Kasumi-1 (cell line): ENCODE measurements at places on chromosomes 3 and 15.

DNA sequence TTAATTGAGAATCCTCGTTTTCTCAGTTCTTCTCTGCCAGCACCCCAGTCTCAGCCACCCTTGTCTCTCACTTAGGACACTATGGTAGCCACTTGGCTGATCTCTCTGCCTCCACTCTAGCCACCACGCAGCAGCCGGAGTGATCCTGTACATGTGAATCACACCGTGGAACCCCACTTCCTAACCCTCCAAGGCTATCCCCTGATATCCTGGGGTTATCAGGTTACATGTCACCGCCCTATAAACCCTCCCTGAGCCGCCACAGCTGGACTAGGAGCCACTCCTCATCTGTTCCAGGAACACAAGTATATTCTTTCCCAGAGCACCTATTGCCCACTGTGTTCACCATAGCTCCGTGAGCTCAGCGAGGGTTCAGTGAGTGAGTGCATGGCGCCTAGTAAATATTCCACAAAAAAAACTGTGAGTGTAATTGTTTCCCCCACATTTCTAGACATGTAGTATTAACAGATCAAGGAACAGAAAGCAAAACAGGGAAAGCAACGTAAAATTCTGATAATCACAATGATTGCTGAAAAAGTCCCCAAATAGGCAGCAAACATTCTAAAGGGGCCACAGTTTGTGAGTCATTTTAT is 661 bp upstream of the PARP14 start:
- DNase-seq = no peak

DNA sequence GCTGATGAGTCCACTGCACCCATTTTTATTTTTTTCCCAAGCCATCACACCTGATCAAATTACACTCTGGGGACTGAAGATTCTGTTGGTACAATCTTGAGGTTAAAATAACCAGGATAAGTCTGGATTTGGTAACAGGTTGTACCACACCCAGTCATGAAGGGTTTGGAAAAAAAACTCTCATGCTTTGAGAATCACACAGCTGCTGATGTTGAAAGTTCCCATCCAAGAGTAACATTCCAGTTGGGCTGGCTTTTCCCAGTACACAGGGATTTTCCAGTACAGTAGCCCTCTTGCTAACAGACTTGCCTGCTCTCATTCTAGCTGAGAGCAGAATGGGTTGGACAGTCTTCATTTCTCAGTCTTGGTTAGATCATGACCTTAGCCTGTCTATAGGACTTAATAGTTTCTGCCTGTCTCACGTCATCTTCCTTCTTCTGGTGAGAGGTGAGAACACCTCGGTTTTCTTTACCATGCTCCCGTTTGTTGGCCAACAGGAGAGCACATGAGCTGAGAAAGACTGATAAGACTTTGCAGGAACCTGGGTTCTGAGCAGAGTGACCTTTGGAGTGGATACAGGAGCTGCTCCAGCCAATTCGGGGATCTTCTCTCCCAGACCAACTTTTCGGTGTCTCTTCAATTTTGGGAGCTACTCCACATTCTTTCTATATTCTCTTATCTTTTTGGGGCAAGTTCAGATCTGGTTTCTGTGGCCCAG is 300.1 kb upstream of the LYSMD4 start:
- no peak for DNase-seq

- no peak for DNase-seq
These were observed 1226.4 kb downstream of the NSUN3 start for GRCh38 chr3:95289295-95289694.

DNA sequence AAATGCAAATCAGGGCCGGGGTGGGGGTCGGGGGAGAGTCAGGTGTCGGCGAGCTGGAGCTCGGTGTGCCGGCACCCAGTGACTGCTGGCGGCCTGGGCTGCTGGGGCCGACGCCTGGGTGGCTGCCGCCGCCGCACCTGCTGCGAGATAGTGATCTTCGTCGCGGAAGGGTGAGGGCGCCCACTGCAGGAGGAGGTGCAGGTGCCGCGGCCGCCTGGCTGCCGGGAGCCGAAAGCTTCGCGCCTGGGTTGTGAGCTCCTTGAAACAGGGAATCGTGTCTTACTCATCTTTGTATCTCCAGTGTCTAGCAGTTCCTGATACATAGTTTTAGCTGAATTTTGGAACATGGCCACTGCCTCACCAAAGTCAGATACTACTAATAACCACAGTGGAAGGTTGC is 64.0 kb upstream of the CPOX start:
- peak; percentile 50 for DNase-seq

- no peak for DNase-seq
These were observed 653 bp upstream of the MFSD1 start for GRCh38 chr3:158801201-158801600.

- DNase-seq = no peak
These were observed 557 bp downstream of the ELL3 start for GRCh38 chr15:43776101-43776717.

DNA sequence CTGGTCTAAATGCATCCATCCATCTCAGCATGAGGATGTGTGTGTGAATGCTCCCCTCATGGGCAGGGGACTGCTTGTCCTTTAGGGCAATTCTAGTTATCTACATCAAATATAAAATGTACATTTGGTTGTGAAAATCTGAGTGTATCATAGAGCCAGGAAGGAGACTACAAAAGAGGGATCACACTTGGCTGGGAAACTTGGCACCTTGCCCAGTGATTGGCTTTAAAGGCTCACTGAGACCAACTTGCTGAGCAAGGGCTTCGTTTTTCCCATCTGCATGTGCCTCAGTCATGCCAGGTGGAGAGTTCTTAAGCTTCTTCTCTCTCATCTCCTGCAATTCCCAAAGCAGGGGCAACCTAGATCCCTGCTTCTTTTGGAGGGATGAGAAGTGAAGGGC is 5.2 kb downstream of the CAPN3 start:
- DNase-seq = no peak
